ENCODE measurements at places on chromosomes 11 and 22.

DNA sequence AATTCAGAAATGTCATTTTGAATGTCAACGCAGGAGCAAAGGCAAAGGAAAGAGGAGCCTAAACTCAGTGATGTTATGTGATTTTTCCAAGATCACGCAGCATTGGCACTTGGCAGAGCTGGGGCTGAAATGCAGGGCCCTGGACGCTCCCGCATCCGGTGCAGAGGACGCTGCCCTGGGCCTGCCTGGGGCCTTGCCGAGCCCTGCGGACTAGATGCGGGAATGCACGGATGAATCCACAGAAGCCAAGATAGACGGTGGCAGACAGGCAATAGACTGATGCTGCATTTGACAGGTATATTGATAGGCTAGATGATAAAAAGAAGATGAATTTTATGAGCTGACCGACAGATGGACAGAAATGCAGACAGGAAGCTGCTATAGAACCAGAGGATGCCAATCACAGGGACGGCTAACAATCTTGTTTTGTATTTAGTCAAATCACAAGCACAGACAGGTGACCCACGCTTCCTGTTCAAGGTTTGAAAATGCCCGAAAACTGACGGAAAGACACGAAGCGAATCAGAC lies 696 bp upstream of the MARK2 start:
- no peak for DNase-seq

DNA sequence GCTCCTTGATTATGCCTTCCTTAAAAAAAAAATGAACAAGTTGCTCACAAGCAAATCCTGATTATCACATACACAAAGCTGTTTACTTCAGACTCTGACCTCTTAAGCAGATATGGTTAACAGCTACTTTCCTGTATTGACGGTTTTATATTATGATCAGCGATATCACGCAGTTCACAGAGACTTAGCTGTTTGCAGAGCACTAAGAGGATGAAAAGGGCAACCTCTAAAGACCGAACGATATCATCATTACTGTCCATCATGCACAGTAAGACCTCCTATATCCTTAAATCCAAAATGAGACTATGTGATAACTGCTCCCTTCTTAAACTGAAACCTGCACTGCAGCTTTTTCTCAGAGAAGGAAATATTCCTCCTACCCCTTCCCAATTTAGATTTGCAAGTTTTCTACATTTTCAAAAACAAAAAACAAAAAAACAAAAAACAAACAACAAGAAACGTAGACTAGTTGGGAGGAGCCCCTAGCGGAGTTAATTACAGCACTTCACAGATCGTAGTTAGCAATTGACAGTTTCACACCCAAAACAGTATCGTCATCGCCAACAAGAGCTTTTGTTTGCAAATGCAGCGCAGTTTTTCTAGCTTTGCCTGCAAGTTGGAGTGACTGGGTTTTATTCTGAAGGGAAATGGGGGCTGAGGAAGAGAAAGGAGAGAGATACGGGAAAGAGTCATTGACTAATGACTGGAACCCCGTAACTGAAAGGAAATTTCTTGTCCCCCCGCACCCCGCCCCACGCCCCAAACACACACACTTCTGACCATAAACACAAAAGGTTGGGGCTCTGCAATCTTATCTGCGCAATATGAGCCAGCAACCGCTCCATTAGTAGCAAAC lies 1.2 kb downstream of the DDX6 start:
- peak; percentile 42 for DNase-seq

GRCh38 chr22:36493690-36494110 lies 12.3 kb upstream of the TXN2 start:
- no peak for DNase-seq

DNA sequence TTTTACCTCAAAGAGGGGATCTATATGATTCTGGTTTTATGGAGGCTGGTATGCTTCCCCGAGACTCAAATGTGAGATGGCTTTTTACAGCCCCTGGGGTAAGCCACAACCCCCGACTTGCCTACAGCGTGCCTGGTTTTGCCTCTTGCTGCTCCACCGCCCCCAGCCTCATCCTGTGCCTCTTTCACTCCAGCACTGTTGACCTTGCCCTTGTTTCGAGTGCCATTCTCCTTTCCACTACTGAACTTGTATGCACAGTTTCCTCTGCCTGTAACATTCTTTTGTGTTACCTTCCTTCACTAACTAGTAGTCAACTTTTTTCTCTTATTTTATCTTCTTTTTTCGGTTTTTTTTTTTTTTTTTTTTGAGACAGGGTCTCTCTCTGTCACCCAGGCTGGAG lies 219.0 kb upstream of the ZBED5 start:
- no peak for DNase-seq

GRCh38 chr22:39940757-39941305 lies 19.4 kb upstream of the TMA7B start:
- DNase-seq = no peak

DNA sequence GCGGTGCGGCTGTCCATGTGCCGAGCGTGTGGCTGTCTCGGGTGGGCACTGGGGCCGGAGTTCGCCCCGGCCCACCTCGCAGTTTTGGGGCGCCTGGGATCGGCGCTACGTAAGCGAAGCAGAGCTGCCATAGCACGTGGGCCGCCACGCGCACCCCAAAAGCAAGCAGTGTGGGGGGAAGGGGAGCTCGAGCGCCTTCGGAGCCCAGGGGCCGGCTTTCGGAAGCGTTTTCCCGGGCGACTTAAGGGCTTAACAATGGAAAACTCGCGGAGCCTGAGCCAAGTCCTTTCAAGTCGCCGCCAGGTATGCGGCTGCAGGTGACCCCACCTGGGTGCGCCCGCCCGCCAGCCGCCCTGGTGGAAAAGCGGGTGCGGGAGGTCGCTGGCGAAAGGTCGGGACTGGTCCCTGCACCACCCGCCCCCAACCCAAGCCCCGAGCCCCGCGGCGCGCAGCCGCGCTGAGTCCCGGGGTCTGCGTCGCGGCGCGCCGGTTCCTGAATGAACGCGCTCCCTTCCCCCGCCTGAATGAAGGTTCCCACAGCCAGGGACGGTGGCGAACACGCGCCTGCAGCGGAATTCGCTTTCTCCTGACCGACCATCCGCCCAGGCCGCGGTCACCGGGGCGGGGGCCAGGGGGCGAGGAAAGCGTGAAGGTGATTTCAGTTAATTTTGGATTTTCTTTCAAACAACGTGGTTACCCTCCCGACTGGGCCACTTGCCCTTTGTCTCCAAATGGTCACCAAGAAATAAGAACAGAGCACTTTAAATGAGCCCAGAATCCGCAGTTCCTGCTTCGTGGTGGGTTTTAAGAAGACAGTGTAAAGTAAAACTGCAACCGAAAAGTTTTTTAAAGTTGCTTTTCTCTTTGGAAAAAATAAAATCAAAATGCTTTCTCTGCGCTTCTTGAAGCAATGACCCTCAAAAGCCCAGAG lies 2.8 kb upstream of the CCND1 start:
- DNase-seq = peak; percentile 77

GRCh38 chr11:110974731-110975130 lies 262.5 kb upstream of the ARHGAP20 start:
- no peak for DNase-seq

DNA sequence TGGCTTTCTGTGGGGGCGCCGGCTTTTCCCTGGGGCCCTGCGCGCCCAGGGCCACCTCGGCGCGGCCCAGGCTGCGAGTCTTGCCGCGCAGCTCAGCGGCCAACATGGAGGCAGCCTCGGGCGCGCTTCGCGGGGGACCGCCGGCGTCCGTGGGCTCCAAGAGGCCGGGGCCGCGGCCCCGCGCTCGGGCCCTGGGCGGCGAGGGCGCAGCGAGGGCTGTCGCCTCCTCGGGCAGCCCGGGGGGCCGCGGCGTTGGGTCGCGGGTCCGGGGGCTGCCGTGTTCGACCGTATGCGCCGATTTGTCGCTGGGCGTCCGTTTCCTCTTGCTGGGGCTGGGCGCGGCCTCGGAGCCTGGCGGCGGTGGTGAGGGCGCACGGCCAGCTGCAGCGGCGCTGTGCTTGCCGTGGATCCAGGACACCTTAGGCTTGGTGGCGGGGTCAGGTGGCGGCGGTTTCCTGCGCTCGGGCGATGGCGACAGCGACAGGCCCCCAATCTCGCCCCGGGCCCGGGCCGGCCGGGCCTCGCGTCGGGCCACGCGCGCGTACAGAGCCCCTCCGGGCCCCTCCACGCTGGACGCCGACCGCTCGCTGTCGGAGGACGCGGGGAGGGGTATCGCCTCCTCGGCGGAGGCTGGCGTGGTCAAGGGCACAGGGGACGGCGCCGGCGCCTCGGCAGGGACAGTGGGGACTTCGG lies 11.9 kb downstream of the SCARF2 start:
- no peak for DNase-seq

DNA sequence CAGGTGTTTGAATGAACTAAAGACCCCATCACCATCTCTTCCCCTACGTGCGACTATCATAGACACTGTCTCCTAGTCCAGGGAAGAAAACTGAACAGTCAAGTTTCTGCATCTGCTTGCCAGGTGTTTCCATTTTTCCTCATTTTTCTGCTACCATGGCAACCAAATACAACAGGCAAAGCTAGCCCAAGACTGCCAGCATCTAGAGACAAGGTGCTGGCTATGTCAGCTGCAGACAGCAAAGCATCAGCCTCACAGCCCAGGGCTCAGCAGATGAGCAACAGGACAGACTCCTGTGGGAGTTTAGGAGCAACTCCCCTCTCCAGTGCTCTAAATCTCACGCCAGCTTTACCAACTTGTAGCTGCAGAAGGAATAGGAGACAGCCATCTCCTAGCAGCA lies 124.3 kb downstream of the C11orf58 start:
- DNase-seq = no peak

DNA sequence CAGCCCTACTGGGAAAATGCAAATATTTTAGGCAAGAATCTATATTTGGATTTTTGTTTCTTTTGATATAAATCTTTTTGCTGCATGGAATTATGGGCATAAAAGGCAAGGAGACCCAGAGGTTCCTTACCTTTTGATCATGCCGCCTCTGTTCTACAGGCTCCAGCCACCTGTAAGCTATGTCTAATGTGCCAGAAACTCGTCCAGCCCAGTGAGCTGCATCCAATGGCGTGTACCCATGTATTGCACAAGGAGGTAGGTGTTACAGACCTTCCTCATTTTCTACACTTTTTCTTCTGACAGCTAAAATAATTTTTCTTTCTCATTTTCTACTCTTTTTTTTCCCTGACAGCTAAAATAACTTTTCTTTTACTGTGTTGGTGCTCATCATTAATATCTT lies 8.2 kb upstream of the BACE1-AS start:
- DNase-seq = no peak

GRCh38 chr22:44929359-44930015 lies 80.3 kb downstream of the PHF21B start:
- DNase-seq = no peak

DNA sequence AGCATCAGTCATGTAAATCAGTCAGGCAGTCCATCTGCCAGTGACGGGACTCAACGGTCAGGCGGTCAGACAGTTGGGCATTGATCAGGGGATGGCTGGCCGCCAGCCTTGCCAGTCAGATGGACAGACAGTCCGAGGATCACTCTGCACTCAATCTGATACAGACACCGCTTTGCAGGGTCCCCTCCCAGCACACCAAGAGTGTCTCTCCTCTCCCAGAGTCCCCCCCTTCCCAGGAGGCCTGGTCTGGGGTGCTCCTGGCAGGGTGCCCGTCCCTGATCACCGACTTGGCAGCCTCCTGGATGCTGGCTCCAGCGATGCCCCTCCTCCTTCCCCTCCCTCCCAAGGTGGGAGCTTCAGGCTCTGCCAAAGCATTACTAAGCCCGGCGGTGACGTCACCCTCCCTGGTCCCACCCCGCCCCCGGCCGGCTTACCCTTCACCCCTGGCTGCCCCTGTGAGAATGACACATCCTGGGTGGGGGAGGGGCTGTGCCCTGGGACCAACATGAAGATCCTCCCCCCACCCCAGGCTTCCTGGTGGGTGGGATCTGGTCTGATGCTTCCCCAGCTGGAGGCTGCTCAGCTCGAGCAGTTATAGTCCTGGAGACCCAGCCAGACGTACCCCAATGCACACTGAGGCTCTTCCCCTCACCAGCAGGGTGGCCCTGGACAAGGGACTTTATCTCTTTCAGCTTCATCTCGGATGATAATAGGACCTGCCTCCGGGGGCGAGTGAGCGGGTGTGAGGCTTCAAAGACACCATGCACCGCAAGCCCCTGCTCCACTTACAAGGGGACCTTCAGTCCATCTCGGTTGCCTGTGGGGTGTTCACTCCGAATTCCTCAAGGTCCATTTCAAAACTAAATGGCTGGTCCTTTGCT lies 69.2 kb downstream of the CD82 start:
- DNase-seq = peak; percentile 71

DNA sequence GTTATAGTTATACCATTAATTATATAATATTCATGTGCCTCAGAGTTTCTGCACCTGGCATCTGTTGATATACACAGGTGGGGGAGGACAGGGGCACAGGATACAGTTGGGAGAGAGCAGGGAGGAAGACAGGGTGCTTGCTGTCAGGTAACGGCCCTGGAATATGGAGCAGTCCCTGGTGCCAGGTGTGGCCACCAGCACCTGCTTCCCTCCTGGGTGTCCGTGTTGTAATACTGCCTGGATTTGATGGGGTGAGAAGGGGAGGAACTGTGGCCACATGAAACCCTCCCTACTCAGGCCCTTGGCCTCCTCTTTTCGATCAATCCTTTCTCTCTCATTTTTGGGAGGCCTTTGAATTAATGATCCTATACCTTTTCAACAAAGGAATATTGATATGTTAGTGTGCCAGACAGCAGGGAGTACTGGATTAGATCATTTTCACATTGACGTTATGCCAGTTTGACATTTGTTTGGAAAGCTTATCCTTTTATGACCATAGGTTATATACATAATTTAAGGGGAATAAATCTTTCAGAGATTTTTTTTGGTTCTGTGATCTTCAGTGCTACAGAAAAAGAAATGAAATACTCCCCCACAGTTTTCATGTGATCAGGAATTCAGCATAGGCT lies 88.6 kb downstream of the TEAD1 start:
- DNase-seq = no peak

GRCh38 chr11:17901481-17901880 lies 111.4 kb downstream of the SERGEF start:
- DNase-seq = no peak

DNA sequence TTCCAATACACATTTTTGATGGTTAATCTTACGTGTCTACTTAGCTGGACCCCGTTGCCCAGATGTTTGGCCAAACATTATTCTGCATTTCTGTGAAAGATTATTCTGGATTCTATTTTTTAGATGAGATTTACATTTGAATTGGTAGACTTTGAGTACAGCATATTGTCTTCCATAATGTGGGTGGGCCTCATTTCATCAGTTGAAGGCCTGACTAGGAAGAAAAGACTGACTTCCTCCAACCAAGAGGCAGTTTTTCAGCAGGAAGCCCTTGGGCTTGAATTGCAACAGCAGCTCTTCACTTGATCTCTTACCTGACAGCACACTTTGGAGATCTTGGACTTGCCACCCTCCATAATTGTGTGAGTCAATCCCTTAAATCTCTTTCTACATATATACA lies 58.7 kb downstream of the FDX1 start:
- DNase-seq = no peak

DNA sequence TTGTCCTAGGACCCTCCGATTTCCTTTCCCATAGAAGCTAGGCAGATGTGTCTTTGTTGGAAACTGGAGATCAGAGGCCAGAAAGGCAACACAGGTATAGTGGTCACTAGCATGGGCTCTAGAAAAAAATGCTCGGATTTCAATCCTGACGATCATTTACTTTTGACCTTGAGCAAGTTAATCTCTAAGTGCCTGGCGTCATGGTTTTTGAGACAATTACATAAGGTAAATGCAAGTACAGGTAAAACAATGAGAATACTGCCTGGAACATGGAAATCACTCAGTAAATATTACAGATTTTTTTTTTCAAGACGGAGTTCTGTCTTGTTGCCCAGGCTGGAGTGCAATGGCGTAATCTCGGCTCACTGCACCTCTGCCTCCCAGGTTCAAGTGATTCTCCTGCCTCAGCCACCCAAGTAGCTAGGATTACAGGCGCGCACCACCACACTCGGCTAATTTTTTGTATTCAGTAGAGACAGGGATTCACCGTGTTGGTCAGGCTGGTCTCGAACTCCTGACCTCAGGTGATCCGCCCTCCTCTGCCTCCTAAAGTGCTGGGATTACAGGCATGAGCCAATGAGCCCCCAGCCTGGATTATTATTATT lies 1.1 kb upstream of the DENND5A start:
- no peak for DNase-seq
